Fibroblast of lung (primary cell): ENCODE measurements at places on chromosomes 5 and 9.

GRCh38 chr5:170296935-170297588, 515 bp downstream of the LCP2 start:
- DNase-seq = no peak

DNA sequence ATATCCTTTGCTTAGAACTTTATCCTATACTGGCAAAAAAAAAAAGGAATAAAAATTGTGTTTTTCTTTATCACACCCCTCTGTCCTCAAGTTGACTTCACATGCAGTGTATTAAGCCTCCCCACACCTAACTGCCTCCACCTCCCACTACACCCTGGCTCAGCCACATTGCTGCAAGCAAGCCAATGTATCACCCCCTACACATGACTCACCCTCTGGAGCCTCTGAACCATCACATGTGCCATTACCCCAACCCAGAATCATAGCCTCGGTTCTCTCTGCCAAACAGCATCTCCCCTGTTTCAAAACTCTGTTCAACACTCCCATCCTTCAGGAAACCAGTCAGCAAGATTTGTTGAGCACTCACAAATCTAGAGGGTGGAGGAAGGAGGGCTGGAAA, 209.0 kb downstream of the CWC27 start:
- peak; percentile 30 for DNase-seq

- DNase-seq = peak; percentile 84
Measured at GRCh38 chr9:22044583-22044982, 35.5 kb upstream of the CDKN2B start.

GRCh38 chr5:55773057-55773456, 35.2 kb downstream of the DDX4 start:
- no peak for DNase-seq

DNA sequence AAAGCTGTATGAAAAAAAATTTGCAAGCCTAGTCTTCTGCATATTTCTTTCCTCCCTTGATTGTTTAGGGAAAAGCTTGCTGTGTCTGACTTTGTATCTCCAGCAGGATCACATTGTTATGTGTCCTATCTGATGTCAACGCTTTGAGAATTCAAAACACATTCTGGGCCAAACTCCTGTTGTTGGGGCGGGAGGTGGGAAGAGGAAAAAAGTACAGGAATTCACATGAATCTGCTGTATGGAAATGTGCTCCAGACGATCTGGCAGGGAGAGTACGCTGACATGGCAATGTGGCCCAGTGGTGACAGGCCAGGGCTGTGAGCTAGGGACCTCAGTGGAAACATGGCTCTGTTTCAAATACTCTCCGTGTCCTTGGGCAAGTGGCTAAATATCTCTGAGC, 87.4 kb upstream of the GNA14 start:
- DNase-seq = peak; percentile 90

DNA sequence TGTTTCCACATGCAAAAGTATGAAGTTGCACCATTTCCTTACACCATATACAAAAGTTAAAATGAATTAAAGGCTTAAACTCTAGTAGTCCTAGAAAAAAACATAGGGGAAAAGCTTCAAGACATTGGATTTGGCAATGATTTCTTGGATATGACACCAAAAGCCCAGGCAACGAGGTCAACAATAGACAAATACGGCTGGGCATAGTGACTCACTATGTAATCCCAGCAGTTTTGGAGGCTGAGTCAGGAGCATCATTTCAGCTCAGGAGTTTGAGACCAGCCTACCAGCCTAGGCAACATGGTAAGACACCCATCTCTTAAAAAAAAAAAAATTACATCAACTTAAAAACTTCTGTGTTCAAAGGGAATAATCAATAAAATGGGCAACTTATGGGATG, 30.9 kb upstream of the SREK1 start:
- DNase-seq = peak; percentile 62

- DNase-seq = no peak
Measured at GRCh38 chr5:38110130-38110529, 148.2 kb upstream of the EGFLAM start.

DNA sequence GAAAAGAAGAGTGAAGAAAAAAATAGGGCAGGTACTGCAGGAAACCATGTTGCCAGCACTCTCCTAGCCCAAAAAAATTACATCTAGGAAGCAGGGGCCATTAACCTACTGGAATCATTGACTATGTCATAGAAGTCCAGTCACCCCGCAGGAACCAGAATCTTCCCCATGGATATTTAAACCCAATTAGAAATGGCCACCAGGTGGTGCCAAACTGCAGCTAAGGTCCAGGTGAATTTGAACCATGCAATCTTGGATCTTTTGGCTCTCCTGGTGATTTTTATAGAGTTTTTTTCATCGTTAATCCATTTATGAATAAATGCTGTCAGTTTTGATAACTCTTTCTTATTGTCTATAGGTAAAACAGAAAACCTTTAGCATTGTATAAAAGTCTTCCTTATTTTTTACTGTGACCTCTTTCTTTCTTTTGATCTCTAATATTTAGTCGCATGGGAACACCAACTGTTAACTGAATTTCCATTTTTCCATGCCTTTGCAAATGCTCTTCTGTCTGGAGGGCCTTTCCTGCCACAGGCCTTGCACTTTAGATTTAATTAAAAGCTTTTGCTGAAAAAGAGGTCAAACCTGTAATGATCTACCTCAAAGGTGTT, 147.5 kb upstream of the FGF10 start:
- peak; percentile 65 for DNase-seq

- DNase-seq = no peak
Measured at GRCh38 chr5:151083081-151083676, 2.3 kb upstream of the TNIP1 start.

DNA sequence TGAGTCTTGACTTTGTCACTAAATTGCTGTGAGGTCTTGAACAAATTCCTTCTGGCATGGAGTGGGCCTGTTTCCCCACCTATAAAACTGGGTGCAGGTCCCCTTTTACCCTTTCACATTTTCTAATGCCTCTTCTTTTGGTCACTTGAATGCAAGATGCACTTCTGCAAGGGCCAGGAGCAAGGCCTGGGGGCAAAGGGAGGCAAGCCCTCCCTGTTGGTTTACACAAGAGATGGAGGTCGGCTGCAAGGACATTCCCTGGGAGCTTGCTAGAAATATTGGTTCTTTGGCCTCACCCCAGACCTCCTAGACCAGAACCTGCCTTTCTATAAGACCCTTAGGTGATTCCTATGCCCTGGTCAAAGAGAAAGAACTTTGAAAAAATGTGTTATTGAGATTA, 5.8 kb downstream of the FOXE1 start:
- DNase-seq = no peak
